WTC11 (cell line): ENCODE measurements at places on chromosomes 1 and 21. TPM values are rescaled to one million over a fixed set of nuclear protein-coding genes. Genes with fewer than 3 reads are reported as not detected.

DNA sequence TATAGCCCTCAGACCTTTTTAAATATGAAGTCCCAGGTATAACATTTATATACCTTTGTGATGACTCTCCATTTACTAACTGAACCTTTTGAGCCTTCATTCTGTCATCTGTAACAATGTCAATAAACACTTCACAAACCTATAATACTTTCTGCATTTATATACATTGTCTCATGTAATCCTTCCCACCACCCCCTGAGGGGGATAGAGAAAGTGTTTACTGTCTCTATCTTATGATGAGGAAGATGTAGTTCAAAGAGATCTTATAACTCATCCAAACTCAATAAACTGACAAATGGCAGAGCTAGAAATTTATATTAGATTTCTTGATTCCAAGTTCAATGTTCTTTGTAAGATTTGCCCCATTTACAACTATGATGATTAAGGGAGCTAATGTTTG is 48.3 kb upstream of the CR2 start:
- DNase-seq: no peak

GRCh38 chr1:110616587-110616986 is 10.4 kb upstream of the KCNA2 start:
- DNase-seq: no peak

DNA sequence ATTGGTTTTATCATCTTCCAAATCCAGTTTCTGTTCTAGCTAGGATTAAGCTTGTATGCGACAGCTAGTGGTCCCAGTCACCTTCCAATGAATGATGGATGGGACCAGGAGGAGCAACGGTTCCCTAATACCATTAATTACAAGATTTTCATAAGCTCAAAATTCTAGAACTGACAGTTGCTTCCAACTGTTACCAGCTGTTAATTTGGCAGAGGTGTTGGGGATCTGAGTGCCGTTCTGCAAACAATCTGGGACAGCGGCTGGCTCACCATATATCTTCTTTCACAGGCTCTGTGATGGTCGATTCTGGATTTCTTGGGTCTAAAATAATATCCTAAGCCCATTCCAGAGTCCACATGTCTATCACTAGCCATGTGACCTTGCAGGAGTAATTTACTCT is 34.5 kb upstream of the RALGPS2 start:
- DNase-seq: no peak

- no peak for DNase-seq
Observed at GRCh38 chr1:116340506-116341231, 32.4 kb upstream of the ATP1A1 start.

ALG14 gene
- total RNA-seq: 0.94 to 2.3 TPM (median 1.4 TPM) in 3 replicates

DNA sequence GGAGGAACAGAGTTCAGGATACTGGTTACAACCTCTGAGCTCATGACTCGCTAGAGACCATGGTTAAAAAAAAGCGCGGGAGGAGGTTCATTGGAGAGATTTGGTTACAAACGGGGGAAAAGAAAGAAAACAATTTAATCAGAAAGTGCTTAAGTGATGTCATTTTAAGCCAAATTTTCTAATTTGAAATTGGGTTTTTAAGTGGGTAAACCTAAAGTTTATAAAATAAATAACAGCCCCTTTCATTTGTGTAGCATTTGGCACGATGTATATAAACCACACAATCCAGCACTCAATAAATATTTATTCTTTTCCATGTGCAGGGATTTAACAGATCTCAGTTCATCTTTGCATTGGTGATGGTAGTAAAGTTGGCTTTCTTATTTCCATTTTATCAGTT is 7.0 kb upstream of the DPT start:
- no peak for DNase-seq

IGSF5 gene
- total RNA-seq: 3.3 to 3.6 TPM (median 3.5 TPM) in 3 replicates

GRCh38 chr1:22229379-22229778 is 86.5 kb upstream of the WNT4 start:
- no peak for DNase-seq

GRCh38 chr21:41780337-41781049 is 13.6 kb upstream of the RIPK4 start:
- no peak for DNase-seq

DNA sequence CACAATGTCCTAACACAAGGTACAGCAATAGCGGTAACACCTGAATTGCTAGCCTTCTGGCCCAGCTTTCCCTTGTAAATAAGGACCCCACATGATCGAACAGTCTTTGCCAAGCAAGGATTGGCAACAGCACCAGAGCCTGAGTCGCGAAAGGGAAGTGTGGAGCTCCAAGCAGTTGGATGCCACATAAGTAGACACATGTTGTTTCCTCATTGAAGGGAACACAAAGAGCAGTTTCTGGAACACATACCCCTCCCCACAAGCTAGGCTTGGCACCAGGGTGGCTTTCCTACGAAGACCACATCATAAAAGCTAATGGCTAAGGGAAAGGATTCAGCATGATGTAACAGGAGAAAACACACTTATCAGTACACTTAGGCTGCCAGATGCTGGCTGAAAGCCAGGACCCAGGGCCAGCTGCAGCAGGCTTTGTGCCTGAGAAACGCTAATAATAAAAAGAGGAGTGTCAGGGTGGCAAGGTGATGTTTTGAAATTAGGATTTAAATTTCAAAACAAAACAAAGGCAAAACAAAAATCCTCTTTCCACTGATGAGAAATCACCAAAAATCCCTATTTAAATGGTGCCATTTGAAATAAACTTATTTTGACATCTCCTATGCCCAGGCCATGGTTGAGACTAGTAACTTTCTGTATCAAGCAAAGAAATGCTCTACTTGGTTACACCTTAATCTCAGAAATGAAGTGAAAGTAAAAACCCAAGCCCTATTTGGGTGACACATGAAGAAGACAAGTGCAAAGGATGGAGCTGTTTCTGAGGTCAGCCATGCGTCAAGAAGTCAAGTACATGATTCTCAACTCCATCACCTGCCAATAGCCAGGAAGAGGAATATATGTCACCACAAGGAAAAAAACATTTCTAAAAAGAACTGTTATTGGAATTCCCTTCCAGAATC is 11.9 kb upstream of the CPLANE2 start:
- no peak for DNase-seq
